Gastroesophageal sphincter (tissue), 4 donors: ENCODE measurements at places on chromosomes 1 and 21. TPM values are rescaled to one million over a fixed set of nuclear protein-coding genes. Genes with fewer than 3 reads are reported as not detected.

Gene FAM3B
- total RNA-seq, result 0.31 TPM

Gene F13B
- total RNA-seq, result not detected

Gene SPRR1B
- 30.0 TPM for total RNA-seq

Gene TGFB2
- total RNA-seq, result 3.3 TPM

Gene CALML6
- 0.40 TPM for total RNA-seq

Gene ROR1
- total RNA-seq, result 10.6 TPM

Gene GJB3
- total RNA-seq, result not detected

Gene CFHR4
- total RNA-seq, result not detected

Gene BRDT
- not detected for total RNA-seq

Gene KCNA10
- not detected for total RNA-seq

Gene SLC45A3
- total RNA-seq, result 1.0 TPM

Gene CELA2A
- not detected for total RNA-seq

Gene VHLL
- total RNA-seq, result not detected

Gene RGSL1
- not detected for total RNA-seq

Gene TSPEAR
- not detected for total RNA-seq

Gene STYXL2
- total RNA-seq, result not detected

Gene FBXO2
- 12.5 TPM for total RNA-seq

Gene CIART
- 20.5 TPM for total RNA-seq

Gene IL10
- total RNA-seq, result 0.45 TPM

Gene FHAD1
- not detected for total RNA-seq

Gene AMY1B
- not detected for total RNA-seq

Gene LRP8
- total RNA-seq, result 1.9 TPM

Gene SMIM1
- total RNA-seq, result 4.7 TPM

Gene ATP1A4
- total RNA-seq, result not detected

Gene KCNQ4
- total RNA-seq, result 6.1 TPM

Gene KANK4
- 0.17 TPM for total RNA-seq

Gene MR1
- total RNA-seq, result 17.7 TPM

Gene TEKT2
- total RNA-seq, result 0.73 TPM

Gene CRNN
- total RNA-seq, result 5.8 TPM

Gene SPATA1
- not detected for total RNA-seq

Gene TESK2
- 4.8 TPM for total RNA-seq

Gene LAMB3
- total RNA-seq, result 0.47 TPM

Gene PROK1
- total RNA-seq, result 1.1 TPM

Gene TCEA3
- 25.6 TPM for total RNA-seq

Gene ADCY10
- total RNA-seq, result 0.16 TPM

Gene C1orf87
- total RNA-seq, result not detected

Gene KRTAP13-2
- not detected for total RNA-seq

Gene ZBTB8A
- total RNA-seq, result 10.9 TPM

Gene GPR37L1
- total RNA-seq, result 0.39 TPM

Gene WNT4
- 0.12 TPM for total RNA-seq

Gene ABCD3
- total RNA-seq, result 38.8 TPM

Gene PTGFR
- 3.2 TPM for total RNA-seq

Gene PTGS2
- total RNA-seq, result 4.5 TPM

Gene PPP1R12B
- total RNA-seq, result 1,055 TPM

Gene BECN2
- not detected for total RNA-seq

Gene OR2T35
- total RNA-seq, result not detected

Gene LCE2C
- not detected for total RNA-seq

Gene ACOT11
- 10.2 TPM for total RNA-seq

Gene PPIE
- 39.8 TPM for total RNA-seq

Gene AGT
- total RNA-seq, result 5.0 TPM

Gene ANKRD35
- total RNA-seq, result 6.3 TPM

Gene KNCN
- total RNA-seq, result not detected

Gene RAB3B
- total RNA-seq, result 0.37 TPM

Gene C1orf185
- not detected for total RNA-seq

Gene KRTAP21-2
- total RNA-seq, result not detected

Gene LCE1A
- total RNA-seq, result not detected

Gene OR2L3
- total RNA-seq, result not detected
